ENCODE measurements at places on chromosomes 5 and 9.

GRCh38 chr9:94743035-94743954 is 16.8 kb downstream of the AOPEP start:
- DNase-seq, result no peak

DNA sequence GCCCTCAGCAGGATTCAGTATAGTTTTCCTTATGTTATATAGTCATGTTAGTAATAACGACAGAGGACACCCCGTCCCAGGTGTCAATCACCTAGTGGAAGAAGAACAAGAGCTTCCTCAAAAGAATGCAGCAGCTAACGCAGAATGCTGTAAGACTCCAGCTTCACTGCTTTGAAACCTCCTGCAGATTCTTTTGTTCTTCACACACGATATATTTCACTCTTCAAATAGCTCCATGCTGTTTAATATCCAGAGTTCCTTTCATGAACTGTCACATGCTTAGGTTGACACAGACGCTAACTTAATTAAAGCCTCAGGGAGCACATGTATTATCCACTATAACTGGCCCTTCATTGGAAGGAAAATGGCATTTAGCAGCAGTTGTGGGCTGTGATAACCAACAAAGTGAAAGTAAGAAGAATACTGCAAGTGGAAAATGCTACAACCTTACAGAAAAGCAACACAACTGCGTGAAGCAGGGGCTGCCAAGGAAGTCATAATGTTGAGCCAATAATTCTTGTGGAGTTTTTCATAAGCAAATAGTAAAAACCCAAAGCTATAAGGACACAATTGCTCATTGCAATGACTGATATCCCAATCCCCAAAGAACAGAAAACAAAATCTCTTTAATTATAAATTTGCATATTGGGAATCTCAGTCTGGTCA is 387.5 kb downstream of the PLK2 start:
- DNase-seq, result no peak

DNA sequence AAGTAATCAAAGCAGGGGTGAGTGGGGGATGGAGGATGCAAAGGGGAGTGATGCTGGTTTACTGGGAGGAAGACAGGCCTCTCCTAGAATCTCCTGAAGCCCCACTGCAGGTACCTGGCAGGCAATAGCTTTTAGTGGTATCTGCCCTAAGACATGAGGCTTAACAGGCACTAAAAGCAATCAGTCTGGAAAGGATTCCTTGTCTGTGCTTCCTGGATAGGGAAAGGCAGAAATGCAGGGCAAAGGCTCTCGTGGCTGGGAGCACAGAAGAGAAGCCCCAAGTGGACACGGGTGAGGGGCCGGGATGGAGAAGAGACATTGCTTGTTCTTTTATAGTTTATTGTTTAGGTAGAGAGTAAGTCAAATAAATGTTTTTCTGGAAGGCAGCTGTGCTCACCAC is 40.1 kb downstream of the CCNJL start:
- DNase-seq, result no peak

- no peak for DNase-seq
These were observed 60.4 kb upstream of the TMEM252 start for GRCh38 chr9:68601081-68601480.

DNA sequence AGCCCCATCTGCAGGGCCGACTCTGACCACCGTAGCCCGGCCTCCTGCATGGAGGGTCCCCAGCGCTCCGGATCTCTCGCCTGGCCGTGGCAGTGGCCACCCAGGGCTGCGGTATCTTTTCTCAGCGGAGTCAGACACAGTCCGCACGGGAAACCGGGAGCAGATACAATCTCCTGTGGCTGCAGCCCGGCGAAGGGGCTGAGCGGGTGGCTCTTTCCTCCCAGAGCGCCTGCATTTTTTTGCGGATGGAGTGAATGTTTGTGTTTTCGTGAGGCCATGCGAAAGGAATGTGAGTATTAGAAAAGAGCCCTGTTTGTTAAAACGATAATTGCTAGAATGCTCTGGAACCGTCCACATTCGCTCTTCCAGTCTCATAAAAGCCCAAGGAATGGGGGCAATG is 53.4 kb upstream of the PTCH1 start:
- DNase-seq, result no peak

GRCh38 chr5:160188141-160189015 is 40.9 kb upstream of the FABP6 start:
- peak; percentile 26 for DNase-seq

GRCh38 chr9:629146-629545 is 212.4 kb upstream of the DMRT1 start:
- DNase-seq, result no peak

- no peak for DNase-seq
These were observed 18.1 kb downstream of the TCF7 start for GRCh38 chr5:134132372-134133187.

DNA sequence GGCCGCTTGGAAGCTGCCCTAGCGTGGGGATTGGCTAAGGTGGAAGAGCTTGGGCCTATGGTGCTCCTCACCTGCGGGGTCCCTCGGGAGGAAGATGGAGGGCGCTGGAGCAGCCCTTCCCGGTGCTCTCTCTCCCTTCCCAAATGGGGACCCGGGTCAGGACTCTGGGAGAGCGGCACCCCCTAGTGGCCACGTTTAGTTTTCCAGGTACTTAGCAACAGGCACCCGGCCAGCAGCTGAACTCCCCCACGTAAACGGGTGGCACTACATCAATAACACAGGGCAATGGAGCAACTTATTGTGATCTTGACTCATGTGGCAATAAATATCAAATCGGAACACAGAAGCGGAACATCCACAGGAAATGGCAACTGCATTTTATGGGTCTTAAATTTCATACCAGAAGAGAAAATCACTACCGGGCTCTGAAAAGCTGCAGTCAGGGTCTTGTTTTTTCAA is 316.6 kb downstream of the AGTPBP1 start:
- peak; percentile 64 for DNase-seq

DNA sequence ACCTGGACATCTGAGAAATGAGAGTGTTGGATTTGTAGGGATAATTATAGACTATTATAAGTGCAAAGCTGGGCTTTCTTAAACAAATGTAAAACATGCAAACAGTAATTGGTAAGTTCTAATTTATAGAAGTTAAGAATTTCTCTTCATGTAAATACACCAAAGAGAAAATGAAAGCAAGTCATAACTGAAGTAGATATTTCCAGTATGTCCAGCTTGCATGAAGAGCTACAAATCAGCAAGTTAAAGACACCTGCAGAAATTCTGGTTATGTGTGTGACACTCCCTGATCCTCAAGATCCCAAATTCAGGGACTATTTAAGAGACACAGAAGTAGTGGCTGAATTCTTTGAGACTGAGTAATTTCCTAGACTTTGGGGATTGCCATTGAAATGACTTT is 308.9 kb downstream of the TLE4 start:
- no peak for DNase-seq

DNA sequence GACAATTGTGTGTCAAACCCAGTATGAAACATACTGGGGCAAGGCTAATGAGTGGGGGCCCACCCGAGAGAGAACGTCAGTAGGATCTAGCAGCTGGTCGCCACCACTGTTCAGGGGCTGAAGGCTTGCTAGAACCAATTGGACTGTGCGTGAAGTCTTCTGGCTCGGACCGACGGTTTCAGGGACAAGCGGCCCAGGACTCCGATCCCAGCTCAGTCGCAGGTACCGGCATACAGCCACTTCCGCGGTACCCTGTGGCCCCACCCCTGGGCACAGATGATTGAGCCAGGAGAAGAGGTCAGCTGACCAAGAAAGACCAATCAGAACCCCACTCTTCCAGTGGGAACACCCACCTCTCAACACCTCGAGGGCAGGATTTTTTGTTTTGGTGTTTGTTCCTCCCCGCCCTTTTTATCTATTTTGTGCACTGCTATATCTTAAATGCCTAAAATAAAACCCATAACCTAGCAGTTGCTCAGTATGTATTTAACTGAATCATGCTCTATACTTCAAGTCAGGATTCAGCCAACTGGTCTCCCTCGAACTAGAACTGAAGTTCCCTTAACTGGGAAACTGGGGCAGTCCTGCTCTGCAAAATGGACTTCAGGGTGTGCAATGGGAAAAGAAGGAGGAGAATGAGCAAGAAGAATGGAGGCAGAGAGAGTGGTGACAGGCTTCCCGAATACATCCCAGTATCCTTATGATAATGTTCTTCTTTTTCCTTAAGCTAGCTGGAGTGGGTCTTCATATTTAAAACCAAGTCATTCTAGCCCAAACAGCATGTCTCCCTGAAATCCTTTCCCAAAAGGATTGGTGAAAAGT is 21.1 kb upstream of the CPEB4 start:
- DNase-seq, result no peak

DNA sequence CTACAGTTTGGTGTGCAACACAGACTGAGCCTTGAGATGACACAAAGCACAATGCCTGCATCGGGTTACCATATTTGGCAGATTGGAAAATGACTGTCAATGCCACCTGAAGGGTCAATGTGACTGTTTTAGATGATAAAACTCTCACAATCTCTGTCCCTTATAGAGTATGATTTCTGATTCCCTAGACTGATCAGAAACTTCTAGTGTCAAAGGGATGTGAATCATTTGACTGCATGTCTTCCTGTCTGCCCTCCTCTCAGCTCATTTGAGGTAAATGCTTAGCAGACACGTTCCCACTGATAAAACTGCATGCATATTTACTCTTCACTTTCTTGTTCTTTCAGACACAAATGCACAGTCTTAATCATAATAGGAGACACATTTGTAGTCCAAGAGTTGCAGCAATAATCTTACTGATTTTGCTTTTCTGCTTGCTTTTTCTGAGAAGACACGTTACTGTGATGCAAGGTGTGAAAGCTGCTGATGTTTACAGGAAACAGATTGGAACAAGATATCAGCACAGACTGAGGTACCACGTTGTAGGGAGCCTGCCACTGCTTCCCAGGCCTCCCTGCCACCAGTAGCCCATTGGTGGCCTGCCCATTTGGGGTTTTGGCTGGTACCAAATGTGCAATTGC is 77.8 kb downstream of the GCNT4 start:
- no peak for DNase-seq

DNA sequence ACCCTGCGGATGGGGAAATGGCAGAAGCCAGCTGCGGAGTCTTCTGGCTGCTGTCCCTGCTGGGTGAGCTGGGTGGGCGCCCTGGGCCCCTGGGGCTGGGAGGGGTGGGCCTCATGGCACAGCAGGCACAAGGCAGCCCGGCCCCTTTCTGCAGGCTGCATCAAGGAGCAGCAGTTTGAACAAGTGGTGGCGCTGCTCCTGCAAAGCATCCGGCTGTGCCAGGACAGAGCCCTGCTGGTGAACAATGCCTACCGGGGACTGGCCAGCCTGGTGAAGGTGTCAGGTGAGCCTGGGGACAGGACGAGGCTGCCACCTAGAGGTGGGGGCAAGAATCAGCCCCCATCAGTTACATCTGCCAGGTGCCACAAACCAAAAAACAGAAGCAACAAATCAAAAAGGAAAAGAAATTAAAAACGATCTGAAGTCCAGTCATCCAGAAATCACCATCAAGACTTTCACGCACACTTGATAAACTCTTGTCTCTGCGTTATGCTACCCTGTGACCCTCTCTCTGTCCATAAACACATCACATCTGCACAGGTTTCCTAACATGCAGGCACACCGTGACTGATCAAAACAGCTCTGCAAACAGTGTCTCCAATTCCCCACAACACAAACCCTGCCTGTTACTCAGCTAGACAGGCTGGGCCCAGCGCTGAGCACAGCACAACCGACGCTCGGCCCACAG is 13.9 kb downstream of the REXO4 start:
- DNase-seq, result no peak

- no peak for DNase-seq
These were observed 26.9 kb downstream of the ADGRV1 start for GRCh38 chr5:90585337-90585986.

- peak; percentile 35 for DNase-seq
These were observed 50.5 kb downstream of the HACD4 start for GRCh38 chr9:20980832-20981455.

GRCh38 chr5:65801352-65801783 is 79.4 kb downstream of the NLN start:
- no peak for DNase-seq

- no peak for DNase-seq
These were observed 12.5 kb downstream of the NREP start for GRCh38 chr5:111744455-111744854.

DNA sequence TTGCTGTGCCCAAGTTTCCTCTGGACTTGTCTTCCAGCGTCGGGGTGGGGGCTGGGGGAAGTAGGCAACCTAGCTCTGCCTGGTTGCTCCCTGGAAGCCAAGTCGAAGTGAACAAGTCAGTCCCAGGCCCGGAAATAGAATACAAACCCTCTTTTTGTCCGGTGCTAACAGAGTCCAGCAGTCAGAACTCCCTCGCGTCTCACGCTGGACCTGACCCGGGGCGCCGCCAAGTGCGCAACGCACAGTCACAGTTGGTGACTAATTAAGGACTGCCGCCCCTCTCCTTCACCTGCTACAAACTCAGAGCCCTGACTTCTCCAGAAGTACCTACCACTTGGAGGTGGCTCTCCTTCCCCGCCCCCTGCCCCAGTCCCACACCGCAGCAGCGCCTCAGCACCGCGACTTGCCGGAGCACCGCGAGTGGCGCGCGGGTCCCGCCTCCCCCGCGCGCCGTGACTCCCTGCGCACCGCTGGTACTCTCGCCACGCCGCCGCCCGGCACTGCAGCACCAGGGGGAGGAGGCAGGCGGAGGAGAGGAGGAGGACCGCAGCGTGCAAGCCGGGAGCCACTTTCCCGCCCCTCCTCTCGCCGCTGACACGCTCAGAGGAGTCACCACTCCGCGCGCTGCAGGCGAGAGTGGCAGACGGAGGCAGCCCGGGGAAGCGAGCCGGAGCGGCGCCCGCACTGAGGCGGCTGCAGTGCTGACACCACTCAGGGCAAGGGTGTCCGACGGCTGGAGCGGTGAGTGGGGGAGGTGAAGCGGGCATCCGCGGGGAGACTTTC is at the start of gene SV2C:
TSS of gene SV2C (plus strand) at position 612 of the 783 bp plus-strand sequence. CDS start 48,368 bp downstream, outside the sequence.
- peak; percentile 22 for DNase-seq

GRCh38 chr5:42621242-42621641 is 135.4 kb upstream of the CCDC152 start:
- DNase-seq, result no peak

- DNase-seq, result no peak
These were observed 341.8 kb upstream of the KIF2A start for GRCh38 chr5:61964201-61964600.

Measured in Kasumi-1 (cell line).